ENCODE measurements at places on chromosomes 11 and 22. TPM values are rescaled to one million over a fixed set of nuclear protein-coding genes. Genes with fewer than 3 reads are reported as not detected.

Gene OR8D4
- total RNA-seq = 0.14 TPM

Gene CHRDL2
- not detected for total RNA-seq

GRCh38 chr11:74478877-74479731 is 11.8 kb upstream of the KCNE3 start:
- DNase-seq = no peak

DNA sequence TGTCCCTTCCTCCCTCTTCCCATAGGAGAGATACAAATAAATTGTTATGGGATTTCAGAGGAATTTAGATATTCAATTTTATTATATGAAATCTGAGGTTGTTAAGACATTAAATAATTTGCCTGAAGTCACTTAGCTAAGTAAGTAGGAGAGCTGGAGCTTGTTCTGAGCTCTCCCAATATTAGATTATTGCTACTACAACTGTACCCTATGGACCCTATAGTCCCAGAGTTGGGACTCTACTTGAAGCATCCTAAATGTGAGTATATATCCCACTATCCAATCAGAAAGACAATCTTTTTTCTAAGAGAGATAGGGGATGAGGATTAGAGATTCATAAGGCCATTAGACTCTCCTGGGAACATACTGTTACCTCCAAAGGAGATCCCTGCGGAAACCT is 1130.0 kb downstream of the DLG2 start:
- no peak for DNase-seq

Measured in liver (tissue), 10 donors.